ENCODE measurements at places on chromosomes 12 and 14. TPM values are rescaled to one million over a fixed set of nuclear protein-coding genes. Genes with fewer than 3 reads are reported as not detected.
A peak's percentile ranks its signal among the peaks of the same experiment; 100 is the strongest.

GRCh38 chr12:54215989-54216796, 27.4 kb upstream of the SMUG1 start:
- DNase-seq = peak; percentile 82

DNA sequence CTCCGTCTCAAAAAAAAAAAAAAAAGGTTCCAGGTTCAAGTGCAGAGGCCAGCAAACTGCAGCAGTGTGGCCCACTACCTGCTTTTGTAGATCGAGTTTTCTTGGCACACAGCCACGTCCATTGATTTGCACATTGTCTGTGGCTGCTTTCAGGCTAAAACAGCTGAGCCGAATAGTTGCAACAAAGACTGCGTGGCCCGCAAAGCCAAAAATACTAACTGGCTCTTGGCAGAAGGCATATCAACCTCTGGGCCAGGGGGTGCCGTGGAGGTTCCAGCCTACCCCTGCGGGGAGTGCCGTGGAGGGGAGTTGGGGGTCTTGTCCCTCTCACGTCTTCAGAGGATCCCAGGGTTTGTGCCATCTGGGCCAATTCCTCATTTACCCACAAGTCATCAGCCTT, 170.1 kb downstream of the ADGRD1 start:
- no peak for DNase-seq

Gene GPR137C
- total RNA-seq = 0.07 TPM

DNA sequence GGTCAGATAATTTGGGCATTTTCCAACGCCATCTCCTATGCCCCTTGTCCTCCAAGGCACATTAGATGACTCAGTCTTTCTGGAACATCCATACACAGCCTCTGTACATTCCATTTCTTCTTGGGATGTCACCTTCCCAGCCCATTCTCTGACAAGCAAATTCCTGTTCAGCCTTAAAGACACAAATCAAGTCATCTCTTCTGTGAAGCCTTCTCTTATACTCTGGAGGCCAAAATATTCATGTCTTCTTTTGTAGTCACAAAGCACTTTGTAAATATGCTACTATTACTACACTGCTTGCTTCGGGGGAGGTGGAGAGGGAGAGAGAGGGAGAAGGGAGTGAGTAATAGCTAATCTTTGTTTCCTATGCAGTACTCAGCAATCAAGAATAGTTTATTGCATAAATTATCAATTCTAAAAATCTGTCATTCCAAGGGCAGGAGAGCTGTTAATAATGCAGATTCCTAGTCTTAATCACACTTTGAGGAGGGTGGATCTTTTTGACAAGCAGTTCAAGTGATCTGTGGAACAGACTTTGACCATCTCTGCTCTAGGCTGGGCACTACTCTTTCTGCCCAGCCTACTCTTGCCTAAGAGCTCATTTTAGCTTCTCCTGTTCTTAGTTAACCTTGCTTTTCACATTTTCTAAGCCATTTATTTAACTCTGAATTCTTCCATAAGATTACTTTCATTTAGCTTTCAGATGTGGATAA, 27.9 kb downstream of the KCNMB4 start:
- DNase-seq = no peak

- no peak for DNase-seq
Measured at GRCh38 chr12:131415781-131416180, 295.1 kb upstream of the SFSWAP start.

DNA sequence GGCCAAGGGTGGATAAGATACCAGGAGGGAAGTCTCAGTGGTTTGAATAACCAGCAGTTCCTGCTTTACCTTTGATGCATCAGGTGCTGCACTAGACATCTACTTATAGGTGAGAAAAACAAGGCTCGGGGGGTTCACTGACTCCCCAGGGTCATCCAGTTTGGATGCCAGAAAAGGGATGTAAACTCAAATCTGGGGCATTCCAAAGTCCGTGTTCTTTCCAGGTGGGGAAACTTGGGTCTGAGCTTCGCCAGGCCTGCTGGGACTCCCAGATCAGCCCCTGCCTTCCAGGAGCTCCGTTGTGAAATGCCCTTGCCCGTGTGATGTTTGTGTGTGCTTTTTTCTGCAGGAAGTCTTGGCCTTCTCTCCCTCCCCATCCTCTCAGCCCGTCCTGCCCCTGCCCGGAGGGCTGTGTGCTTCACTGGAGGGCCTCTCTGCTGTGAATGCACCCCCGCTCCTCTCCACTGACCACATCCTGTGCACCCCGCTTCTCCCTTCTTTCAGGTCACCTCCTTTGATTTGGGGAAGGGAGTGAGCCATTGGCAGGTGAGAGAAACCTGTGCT, 42.1 kb downstream of the TSPAN9 start:
- DNase-seq = peak; percentile 15

Data from activated naive CD4-positive, alpha-beta T cell treated with anti-CD3 and anti-CD28 coated beads for 36 hours (primary cell).